ENCODE measurements at places on chromosomes 1 and 21. TPM values are rescaled to one million over a fixed set of nuclear protein-coding genes. Genes with fewer than 3 reads are reported as not detected.
A peak's percentile ranks its signal among the peaks of the same experiment; 100 is the strongest.

DNA sequence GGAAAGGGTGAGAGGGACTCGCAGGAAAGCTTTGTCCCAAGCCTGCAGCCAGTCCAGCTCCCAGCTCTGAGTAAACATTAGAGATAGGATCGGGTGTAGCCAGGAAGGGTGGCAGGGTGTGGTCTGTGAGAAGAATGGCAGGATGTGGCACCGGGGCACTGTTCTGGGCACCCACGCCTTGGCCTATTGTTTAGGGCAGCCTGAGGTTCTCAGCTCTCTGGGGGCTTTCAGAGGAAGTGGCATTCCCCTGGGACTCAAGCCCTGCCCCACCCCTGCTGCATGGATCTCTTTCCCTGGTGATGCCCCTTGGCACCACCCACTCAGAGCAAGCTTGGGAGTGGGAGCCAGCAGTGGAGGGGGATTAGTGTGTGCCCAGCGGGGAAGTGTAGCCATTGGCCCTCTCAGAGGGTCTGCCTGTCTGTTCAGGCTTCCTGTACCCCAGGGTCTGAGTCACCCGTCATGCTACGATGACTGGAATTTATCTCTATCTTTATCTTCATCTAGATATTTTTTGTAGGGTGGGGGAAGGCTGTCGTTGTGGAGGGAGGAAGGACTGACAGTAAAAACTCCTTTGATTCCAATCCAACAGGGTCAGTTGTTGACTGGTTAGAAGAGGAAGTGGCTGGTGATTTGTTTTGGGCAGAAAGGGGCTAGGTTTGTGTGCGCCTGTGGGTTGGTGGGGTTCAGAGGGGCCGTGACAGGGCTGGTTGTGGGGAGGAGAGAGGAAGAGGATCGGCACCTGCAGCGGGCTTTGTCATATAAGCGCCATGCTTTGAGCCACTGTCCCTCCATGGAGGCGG is 31.6 kb downstream of the SOX13 start:
- DNase-seq, result peak; percentile 71

- no peak for DNase-seq
These were observed 272.9 kb upstream of the TMEM51 start for GRCh38 chr1:14880456-14881316.

DNA sequence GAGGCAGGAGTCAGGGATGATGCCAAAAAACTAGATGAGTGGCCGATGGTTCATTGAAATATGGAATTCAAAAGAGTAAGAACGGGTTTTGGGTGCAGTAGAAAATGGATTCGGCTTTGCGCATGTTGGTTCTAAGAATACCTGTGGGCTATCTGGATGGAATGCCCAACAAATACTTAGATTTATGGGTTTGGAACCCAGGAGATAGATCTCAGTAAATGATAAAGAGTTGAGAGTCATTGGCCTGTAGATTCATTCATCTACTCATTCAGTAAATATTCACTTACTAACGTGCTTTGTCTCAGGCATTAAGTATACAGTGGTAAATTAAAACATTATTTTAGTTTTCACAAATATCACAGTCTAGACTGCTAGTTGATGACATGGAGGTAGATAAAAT is 247.7 kb downstream of the NFIA start:
- no peak for DNase-seq

DNA sequence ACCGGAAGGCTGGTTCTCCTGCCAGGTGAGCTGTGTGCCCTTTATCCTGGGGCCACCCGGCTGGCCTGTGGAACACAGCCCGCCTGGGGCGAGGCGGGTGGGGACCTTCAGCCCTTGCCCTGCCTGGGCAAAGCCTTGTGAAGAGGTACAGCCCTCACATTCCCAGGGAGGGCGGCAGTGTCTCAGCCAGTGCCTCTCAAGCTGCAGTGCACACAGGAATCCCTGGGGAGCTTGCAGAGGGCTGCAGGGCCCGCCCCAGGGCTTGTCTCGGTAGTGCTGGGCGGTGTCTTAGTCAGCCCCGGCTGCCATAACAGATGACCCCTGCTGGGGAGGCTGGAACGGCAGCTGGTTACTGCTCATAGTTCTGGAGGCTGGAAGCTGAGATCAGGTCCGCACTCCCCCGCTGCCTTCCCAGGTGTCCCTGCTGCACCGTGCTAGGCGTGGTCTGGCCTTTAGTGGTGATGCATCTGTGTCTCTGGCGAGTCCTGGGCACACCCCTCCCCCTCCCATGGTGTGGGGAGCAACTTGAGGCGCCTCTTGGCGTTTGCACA is 12.6 kb downstream of the DFFB start:
- DNase-seq, result no peak

GRCh38 chr1:36663772-36664430 is 181.2 kb upstream of the CSF3R start:
- no peak for DNase-seq

GRCh38 chr1:103514920-103515503 is 10.5 kb upstream of the RNPC3 start:
- peak; percentile 80 for DNase-seq

AJAP1 gene
- 0.37 TPM for total RNA-seq

OR2AK2 gene
- total RNA-seq, result not detected

CASQ1 gene
- total RNA-seq, result not detected
